ENCODE measurements at places on chromosomes 2 and 18. TPM values are rescaled to one million over a fixed set of nuclear protein-coding genes. Genes with fewer than 3 reads are reported as not detected.

DNA sequence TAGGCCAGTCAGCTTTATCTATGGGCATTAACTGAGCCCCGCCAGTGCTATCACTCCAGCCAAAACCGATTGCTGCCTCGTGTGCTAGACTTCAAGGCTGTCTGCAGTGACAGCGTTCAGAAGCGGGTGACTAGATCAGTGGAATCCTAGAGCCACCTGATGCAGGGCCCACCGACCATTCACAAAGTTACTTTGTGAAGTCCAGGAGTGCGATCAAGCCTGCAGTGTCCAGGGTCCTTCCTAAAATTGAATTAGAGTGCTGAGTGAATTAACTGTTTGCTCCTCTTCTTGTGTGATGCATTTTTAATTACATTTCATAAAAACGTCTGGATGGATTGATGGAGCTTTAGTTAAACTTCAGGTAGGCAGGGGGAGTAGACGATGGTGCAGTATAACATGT is 13.9 kb downstream of the PCARE start:
- peaks cover 19% of the 10 kb centered on the region for H3K4me1 ChIP-seq
- DNase-seq = no peak
- no peaks in the 10 kb centered on the region for H3K36me3 ChIP-seq
- H3K4me3 ChIP-seq = no peak overlapping the region
- no peak overlapping the region for H3K27ac ChIP-seq

GRCh38 chr2:239200646-239201530 is 199.9 kb downstream of the HDAC4 start:
- H3K36me3 ChIP-seq = peaks cover 5% of the 10 kb centered on the region
- H3K27ac ChIP-seq = peak overlapping the region; percentile 52
- H3K4me3 ChIP-seq = no peak overlapping the region
- no peaks in the 10 kb centered on the region for H3K27me3 ChIP-seq

DNA sequence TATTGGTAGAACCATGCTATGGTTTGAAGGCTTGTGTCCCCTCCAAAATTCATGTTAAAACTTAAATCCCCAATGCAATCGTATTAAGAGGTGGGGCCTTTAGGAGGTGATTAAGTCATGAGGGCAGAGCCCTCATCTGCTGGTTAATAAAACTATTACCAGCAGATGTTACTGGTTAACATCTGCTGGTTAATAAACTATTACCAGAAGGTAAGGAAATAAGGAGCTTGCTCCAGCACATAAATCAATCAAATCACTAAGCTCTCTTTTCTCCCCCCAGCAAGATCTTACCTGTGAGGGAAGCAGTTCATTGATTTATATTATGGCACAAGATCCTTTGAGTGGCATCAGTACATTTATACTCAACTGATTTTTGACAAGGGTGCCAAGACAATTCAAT is 96.9 kb downstream of the AAK1 start:
- no peak overlapping the region for H3K4me3 ChIP-seq
- DNase-seq = no peak
- no peaks in the 10 kb centered on the region for H3K4me1 ChIP-seq
- no peaks in the 10 kb centered on the region for H3K36me3 ChIP-seq

DNA sequence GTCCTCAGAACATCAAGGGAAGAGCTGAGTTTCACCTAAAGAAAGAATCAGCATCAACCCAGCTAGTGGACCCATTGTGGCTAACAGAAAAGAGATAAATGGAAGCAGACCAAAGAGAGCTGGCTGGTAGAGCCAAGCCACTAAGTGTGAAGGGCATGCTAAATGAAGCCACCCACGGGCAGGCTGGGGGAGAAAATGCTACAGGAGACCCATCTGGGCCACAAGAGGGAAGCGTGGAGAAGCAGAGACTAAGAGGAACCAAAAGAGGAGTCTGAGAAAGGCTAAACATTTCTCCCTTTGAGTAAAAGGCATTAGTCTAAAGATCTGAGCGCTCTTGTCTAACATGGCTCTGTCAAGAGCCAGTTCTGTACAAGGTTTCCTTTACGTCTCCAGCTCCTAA is 15.8 kb downstream of the CWC22 start:
- H3K4me1 ChIP-seq = no peaks in the 10 kb centered on the region
- DNase-seq = no peak
- no peak overlapping the region for H3K4me3 ChIP-seq
- H3K27me3 ChIP-seq = no peaks in the 10 kb centered on the region
- no peak overlapping the region for H3K27ac ChIP-seq

DNA sequence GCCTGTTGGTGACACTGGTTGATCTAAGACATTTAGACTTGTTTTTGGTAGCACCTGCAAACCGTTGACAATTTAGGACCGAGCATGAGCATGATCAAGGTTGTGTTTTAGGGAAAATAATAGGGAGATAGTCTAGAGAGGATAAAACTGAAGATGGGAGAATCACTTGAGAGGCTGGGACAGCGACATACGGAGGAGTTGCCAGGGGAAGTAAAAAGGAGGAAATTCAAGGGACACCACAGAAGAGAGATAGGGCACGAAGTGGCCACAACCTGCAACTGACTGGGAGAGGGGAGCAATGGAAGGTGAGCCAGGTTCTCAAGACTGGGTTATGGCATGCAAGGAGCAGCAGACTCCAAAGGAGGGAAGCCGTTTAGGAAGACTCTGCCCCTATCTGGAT is 1.4 kb upstream of the ATP8B1 start:
- no peak for DNase-seq
- peaks cover 43% of the 10 kb centered on the region for H3K4me1 ChIP-seq
- H3K27ac ChIP-seq = no peak overlapping the region
- no peaks in the 10 kb centered on the region for H3K27me3 ChIP-seq

Gene OXER1
- 1.5 TPM for total RNA-seq

GRCh38 chr2:216634370-216635148 is 1.3 kb downstream of the IGFBP2 start:
- no peak overlapping the region for H3K27ac ChIP-seq
- peak overlapping the region; percentile 43 for H3K4me3 ChIP-seq
- no peaks in the 10 kb centered on the region for H3K27me3 ChIP-seq
- H3K36me3 ChIP-seq = no peaks in the 10 kb centered on the region

Gene C1GALT1C1L
- 0.98 TPM for total RNA-seq

DNA sequence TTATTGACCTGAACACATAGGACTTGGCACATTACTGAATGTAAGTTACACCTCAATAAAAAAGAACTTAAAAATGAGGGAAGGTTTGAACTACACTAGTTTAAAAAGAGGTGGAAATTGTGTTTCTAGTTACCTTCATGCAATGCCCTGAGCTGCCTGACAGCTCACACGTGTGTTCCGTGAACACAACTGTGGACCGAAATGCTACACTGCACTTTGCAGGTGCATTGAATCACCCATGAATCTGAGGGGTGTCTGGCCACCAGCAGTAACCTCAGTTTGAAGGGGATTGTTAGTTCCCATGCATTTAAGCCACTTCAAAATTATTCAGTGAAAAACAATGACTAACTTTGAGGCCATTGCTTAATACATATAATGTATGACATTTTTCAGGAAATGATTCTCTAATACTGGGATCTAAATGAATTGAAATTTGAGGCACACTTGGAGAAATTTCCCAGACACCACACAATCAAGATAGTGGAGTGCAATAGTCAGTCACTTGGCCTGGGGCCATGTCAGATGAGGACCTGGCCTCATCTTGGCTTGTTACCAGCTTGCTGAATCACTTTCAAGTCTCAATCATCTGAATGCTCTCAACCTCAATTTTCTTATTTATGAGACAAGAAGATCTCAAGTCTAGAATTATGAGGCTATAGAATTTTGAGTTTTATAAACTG is 59.3 kb downstream of the MYL12B start:
- no peak for DNase-seq
- H3K27me3 ChIP-seq = no peaks in the 10 kb centered on the region
- H3K27ac ChIP-seq = no peak overlapping the region
- H3K36me3 ChIP-seq = no peaks in the 10 kb centered on the region
- no peak overlapping the region for H3K4me3 ChIP-seq

DNA sequence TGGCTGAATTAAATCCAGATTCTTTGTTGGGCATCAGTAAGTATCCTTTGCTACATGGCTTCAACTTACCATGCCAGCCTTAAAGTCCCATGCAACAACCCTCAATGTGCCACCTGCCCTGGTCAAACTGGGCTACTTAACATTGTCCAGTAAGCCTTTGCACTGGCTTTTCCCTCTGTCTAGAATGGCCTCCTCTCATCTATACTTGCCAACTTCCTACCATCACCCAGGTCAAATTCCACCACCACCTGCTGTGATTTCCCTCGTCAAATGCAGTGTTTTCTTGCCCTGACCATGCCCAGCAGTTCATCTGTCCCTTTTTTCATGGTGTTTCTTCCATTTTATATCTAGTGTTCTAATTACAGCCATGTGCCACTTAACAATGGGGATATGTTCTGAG is 5.7 kb downstream of the KLHL23 start:
- no peak overlapping the region for H3K4me3 ChIP-seq
- no peaks in the 10 kb centered on the region for H3K36me3 ChIP-seq

Gene ARPC2
- 193 TPM for total RNA-seq

DNA sequence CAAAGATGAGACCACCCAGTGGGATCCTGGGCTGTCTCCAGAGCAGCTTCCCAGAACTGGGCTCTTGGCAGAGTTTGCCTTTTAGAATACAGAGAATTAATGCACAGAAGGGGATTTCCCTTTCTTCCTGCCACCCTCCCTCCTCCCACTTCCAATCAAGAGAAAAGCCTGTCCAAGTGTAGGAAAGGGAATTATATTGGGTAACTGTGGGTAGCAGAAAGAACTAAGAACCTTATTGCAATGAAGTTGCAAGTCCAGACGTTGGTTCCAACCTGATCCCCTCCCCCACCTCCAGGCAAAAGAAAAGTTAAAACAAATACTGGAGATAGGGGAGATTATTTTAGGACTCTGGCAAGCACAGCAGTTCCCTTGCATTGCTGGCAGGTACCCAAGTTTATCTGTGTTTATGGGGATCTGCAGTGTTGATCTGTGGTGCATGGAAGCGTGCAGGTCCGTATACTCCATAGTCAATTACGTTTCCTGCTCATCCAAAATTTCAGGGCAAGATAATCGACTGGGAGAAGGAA is 114.3 kb downstream of the PRKCE start:
- no peak for DNase-seq
- H3K27me3 ChIP-seq = no peaks in the 10 kb centered on the region
- H3K27ac ChIP-seq = no peak overlapping the region
- H3K36me3 ChIP-seq = no peaks in the 10 kb centered on the region
- no peak overlapping the region for H3K4me3 ChIP-seq

Measured in tibial nerve (tissue), 4 donors.